ENCODE measurements at places on chromosomes 2 and 18.

GRCh38 chr2:126664639-126665038 is 8.7 kb downstream of the GYPC start:
- no peak for DNase-seq

GRCh38 chr2:58466804-58467203 is 225.7 kb upstream of the FANCL start:
- DNase-seq = no peak

GRCh38 chr2:69204654-69205053 is 182.4 kb downstream of the GFPT1 start:
- no peak for DNase-seq

DNA sequence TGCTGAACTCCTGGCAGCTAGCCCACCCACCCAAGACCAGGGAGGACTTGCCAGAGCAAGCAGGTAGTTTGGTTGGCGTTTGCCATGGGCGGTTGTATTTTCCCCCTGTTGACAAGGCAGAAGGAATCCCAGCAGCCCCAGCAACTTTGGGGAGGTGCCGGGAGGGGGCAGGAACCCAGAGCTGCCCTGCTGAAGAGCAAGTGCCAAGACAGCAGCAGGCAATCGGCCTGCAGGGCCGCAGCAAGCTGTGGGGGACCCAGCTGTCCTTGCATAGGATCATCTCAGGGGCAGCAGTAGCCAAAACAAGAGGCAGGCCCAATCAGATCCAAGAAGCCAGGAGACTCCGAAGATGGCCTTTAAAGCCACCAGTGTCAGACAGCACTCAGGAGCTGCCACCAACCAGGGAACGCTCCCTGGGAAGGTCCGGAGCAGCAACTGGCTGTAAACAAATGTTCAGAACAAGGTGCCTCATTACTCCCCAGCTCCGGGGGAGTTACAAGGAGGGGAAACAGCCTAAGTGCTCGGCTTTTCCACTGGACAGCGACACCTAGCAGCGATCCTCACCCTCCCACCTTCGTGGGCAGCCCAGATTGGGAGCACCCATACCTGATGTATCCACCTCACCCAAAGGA is 2.1 kb downstream of the ST8SIA5 start:
- DNase-seq = peak; percentile 55

GRCh38 chr18:24321071-24321470 is 76.6 kb downstream of the OSBPL1A start:
- no peak for DNase-seq

- DNase-seq = no peak
Observed at GRCh38 chr2:164879901-164880535, 38.4 kb upstream of the COBLL1 start.

- DNase-seq = no peak
Observed at GRCh38 chr18:76633588-76634269, 138.7 kb upstream of the ZNF516 start.

DNA sequence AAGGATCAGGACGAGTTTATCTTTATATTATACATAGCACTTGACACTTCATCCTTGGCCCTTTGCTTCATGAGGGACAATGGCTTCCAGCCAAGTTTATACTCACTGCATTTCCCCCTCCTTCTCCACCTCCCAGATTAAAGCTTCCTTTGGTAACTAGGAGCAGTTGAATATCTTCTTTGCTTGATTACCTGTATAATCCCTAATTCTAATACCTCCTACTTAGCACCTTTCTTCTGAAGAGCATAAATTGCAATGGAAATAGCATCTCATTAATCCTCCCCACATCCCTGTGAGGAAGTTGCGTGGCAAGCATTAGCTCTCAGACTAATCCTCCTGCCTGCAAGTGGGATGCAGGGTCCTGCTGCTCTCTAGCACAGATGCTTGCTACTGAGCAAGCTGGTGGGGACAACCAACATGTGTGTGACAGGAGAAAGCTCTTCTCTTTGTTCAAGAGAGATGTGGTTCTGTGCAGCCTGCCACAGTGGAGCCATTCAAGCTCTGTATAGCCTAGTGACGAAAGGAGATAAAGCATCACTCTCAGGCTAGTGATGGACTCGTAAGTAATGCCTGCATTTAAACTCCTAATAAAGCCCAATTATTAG is 19.1 kb downstream of the KLHL14 start:
- no peak for DNase-seq

- DNase-seq = no peak
Observed at GRCh38 chr2:19686439-19686838, 215.3 kb downstream of the TTC32 start.

DNA sequence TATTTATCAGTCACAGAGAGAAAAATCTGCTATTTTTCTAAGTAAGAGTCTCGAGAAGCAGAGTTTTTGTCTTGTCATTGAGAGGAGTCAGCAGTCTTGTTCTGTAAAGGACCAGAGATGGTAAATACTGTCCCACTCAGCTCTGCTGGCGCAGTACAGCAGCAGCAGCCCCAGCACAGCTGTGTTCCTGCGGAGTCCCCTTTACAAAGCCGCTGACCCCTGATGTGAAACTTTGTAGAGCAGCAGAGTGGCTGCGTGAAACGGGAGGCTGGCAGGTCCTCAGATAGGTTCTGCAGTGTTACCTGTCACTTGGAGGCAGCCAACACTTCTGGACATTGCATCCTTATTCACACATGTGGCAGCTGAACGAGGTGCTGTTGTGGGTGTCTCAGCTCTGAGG is 45.2 kb downstream of the TMEM185B start:
- no peak for DNase-seq

DNA sequence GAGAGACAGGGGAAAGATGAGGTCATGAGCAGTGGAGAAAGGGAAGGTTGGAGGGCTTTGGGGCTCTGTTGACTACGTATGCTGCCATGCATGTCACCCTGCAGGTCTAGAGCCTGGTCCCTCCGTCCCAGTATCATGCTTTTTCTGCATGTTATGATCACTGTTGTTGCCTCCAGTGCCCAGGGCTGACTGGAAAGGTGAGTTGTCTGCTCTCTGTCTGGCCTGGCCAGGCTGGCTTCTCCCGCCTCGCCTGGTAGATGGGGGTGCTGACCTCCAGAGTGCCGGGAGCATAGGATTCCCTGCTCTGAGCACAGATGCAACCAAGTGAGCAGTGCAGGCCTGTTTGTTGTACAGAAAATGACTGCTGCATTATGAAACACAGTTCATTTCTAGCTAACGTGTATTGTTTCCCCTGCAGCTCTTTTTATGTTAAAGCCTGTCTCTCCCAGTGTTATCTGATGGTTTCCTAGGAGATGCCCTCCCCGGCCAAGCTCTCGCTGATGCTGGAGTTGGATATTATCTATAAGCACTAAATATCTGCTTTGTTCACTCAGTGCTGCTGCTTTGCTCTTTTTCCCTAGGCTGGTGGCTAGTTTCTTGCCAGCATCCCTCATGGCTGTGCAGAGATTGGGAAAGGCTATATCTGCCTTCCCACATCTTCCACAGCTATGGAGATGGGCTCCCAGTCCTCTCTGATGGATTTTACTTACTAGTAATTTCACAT is 158.2 kb downstream of the TDRD15 start:
- DNase-seq = no peak

GRCh38 chr18:51890762-51891161 is 449.2 kb upstream of the DCC start:
- no peak for DNase-seq

- DNase-seq = no peak
Observed at GRCh38 chr2:37558623-37559022, 112.8 kb downstream of the CDC42EP3 start.

GRCh38 chr2:174780191-174780840 is 16.0 kb upstream of the CHRNA1 start:
- DNase-seq = no peak

DNA sequence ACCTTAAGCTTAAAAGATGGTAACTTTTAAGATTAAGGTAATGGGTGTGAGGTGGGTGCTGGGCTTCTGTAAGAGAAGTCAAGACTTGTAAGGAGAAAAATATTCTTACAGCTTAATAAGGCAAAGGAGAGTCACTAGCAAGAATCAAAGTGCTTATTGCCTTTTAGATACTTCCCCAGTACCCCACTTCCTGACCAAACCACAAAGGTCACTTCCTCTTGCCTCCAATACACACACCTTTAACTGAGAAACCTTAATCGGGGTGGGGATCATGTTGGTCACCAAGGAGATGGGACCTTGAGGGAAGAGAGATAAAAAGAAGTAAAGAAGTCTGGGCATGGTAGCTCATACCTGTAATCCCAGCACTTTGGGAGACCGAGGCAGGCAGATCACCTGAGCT is 10.6 kb upstream of the ATG16L1 start:
- DNase-seq = no peak

- no peak for DNase-seq
Observed at GRCh38 chr2:196108604-196109003, 40.0 kb upstream of the DNAH7 start.

GRCh38 chr2:27263287-27264252 is 723 bp upstream of the SLC30A3 start:
- DNase-seq = no peak

- DNase-seq = no peak
Observed at GRCh38 chr2:100856732-100857131, 36.8 kb downstream of the NPAS2 start.

GRCh38 chr18:75289761-75290160 is 79.2 kb downstream of the TSHZ1 start:
- DNase-seq = no peak

GRCh38 chr2:143088388-143088787 is 40.8 kb upstream of the ARHGAP15 start:
- no peak for DNase-seq

- peak; percentile 18 for DNase-seq
Observed at GRCh38 chr2:119112230-119112629, 46.3 kb downstream of the C1QL2 start.

DNA sequence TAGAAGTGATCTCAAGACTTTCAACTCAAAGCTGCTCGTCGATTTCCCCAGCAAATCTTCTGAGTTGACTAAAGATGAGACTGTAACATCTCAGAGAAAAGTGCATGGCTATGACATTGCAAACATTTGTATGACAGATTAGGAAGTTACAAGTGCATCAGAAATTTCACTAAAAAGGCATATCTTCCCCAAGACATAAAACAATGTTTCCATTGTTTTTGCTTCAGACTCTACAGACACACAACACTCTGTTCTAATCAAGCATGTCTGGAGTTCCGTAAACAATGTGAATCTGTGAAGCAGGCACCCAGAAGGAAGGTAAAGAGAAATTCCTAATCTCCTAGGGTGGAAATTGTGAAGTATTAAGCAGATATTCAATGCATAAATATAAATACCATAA is 144.6 kb upstream of the LYPD1 start:
- DNase-seq = no peak

DNA sequence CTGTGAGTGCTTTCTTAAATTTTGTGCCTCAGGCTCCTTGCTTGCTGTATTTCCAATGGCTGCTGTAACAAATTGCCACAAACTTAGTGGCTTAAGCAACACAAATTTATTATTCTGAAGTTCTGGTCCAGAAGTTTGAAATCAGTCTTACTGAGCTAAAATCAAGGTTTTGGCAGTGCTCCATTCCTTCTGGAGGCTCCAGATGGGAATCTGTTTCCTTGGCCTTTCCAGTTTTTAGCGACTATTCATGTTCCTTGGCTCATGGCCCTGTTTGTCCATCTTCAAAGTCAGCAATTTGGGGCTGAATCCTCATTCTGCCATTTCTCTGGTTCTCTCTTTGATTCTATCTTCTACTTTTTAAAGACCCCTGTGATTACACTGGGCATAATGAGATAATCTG is 31.8 kb downstream of the STRADB start:
- no peak for DNase-seq

- DNase-seq = no peak
Observed at GRCh38 chr2:162344617-162344950, 652 bp downstream of the GCA start.

- DNase-seq = no peak
Observed at GRCh38 chr2:220275454-220275853, 648.0 kb downstream of the SLC4A3 start.

Data from right atrium auricular region (tissue), 2 donors.